ENCODE measurements at places on chromosomes 1 and 21.

DNA sequence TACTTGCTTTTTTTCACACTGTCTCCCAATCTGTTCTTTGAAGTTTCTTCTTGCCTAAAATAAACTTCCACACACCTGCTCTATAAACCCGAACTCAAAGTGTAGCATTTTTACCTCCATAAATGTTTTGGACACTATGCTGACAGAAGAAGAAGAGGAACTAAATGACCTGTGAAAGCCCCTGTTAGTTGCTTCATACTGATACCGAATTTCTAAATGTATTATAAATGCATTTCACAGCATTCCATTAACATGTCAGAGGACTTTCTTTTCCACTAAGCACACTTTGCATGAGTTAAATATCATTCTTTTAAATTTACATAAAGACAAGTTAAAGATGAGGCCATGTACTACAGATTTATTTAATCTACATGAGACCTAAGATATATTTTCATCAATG lies 281.0 kb downstream of the SMYD3 start:
- no peak for DNase-seq

DNA sequence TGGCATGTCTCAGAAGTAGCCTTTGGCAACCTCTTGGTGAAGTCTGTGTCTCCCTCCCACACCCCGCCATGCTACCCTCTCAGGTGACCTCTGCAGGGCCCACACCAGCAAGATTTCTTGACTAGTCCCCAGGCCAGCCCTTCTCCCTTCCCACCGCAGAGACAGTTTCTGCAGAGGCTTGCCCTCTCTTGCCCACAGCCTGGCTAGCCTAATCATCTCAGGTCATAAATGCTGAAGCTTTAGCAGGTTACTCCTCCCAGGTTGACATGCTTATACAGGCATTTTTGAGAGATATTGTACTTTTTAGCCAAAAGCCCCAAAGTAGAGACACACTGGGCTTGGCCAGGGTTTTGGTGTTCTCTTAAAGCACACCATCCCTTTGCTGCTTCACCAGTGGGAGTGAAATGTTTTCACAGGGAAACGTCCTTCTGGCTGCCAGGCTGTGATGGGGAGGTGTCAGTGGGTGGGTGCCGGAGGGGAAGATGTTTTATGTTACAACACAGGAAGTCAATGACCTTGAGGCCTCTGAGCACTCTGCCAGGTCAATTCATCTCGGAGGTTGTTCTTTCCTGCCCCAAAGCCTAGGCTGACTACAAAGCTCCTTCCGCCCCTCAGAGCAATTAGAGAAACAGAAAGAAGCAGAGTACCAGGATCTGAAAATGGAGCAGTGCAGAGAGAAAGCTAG lies 58.5 kb downstream of the STYXL2 start:
- DNase-seq, result peak; percentile 14

DNA sequence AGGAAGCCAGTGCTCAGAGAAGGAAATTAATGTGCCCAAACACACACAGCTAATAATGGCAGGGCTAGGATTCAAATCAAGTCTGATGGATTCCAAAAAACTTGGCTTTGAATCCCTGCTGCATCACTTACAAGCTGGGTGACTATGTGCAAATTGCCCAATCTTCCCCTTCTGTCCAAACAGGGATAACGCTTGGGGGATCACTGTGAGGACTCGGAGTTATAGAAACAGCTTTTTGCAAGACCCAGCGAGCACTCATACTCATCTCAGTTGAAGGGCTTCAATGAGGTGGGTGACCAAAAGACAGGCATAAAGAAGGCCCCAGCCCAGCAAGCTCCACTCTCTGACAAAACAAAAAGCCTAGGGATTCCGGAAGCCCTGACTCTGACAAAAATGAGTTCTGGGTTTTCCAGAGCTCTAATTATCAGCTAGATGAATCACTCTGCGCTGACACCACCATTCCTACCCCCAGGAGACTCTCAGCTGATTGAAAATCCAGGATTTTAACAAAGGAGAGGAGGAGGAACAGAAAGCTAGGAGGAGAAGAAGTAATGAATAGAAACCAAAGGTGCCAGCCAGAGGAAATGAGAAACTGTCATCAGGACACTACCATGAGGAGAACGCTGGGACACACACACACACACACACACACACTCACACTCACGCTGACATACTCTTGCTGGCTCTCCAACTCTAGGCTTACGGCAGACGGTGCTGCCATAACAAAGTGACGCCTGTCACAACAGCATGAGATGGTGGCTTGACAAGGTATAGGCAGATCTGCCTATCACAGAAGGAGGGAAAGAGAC lies 1.6 kb upstream of the STK40 start:
- DNase-seq, result peak; percentile 17

DNA sequence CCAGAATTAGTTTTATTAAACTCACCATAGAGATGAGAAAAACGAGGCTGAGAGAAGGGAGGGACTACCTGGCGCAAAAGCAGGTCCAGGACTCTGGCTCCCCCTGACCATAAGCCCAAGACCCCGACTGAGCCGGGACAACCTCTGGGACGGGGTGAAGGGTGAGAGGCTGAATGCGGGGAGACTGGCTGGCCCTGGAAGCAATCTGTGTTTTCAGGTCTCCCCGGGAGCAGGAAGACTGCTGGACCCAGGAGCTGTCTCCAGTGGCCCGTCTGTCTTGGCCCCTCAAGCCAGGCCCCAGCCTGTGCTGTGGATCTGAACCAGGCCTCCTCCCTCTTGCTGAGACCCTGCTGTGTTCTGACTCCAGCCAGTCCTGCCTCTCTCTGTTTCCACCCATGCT lies 240.8 kb downstream of the TRABD2B start:
- DNase-seq, result no peak

- no peak for DNase-seq
Measured at GRCh38 chr21:35548904-35549615, 500.0 kb upstream of the RUNX1 start.

GRCh38 chr1:15997076-15997585 lies 6.9 kb upstream of the SRARP start:
- DNase-seq, result no peak

DNA sequence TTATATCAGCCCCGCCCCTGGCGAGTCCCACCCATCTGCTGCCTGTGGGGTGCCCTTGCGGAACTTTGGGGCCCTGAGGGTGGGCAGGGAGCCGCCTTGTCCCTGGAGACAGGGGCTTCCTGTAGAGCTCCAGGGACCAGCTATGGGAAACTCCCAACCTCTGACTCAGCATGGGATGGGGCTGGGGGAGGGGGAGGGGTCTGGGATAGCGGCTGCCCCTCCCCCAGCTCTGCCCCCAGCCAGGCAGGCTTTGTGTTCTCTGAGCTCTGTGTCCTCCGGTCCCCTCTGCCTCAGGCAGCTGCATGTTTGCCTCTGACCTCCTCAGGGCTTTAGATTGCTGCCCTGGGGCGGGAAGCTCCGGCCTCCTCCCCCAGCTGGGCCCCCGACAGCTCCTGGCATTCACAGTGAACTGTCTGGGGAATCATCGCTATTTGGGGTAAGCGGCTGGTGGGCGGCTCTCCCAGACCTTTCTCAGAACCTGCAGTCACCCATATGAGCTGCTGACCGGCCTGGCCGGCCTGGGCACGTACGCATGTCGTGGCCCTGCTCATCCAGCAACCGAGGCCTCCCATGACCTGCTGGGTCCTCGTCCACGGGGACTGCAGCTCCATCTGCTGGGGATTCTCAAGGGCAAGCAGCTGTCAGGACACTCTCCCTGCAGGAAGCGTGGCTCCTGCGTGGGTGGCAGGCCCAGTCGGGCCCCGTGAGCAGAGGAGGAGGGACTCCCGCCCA lies 17.1 kb downstream of the ARHGEF16 start:
- no peak for DNase-seq

DNA sequence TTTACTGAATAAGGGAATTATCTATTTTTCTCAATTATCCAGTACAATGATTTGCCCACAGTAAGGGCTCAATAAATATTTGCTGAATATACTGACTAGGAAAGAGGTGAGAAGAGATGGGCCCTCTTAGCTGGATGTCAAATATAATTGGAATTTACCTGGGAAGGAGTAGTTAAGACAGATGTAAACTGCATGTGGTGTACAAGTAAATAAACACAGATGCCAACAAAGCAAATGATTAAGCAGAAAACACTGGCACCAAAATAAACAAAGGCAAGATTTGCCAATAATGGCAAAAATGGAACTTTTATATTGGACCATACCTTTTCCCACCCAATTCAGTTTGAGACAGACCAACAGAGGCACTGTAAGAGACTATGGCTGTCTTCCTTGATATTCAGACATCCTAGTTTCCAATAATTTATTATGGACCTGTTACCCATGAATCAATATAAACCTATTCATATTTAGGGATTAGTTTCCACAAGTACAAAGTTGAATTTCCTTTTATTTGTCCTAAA lies 7.4 kb downstream of the PNRC2 start:
- DNase-seq, result no peak

DNA sequence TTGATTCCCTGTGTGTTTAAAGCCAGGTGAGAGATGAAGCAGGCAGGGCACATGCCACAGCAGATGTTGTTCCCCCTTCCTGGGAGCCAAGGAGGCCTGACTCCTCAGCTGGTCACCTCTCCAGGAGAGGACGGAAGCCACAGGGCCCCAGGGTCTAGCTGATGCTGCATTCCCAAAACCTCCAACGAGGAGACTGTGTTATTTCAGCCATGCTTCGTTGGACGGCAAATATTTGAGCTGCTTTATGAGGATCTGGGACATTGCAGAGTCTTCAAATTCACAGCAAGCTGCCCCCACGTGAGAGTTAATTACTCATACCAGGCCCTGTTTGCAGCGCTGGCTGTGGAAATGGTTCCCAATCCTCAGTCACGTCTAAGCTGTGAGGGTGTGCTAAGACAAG lies 85.3 kb downstream of the CDC7 start:
- no peak for DNase-seq

GRCh38 chr1:13546791-13547190 lies 33.0 kb upstream of the LRRC38 start:
- no peak for DNase-seq

DNA sequence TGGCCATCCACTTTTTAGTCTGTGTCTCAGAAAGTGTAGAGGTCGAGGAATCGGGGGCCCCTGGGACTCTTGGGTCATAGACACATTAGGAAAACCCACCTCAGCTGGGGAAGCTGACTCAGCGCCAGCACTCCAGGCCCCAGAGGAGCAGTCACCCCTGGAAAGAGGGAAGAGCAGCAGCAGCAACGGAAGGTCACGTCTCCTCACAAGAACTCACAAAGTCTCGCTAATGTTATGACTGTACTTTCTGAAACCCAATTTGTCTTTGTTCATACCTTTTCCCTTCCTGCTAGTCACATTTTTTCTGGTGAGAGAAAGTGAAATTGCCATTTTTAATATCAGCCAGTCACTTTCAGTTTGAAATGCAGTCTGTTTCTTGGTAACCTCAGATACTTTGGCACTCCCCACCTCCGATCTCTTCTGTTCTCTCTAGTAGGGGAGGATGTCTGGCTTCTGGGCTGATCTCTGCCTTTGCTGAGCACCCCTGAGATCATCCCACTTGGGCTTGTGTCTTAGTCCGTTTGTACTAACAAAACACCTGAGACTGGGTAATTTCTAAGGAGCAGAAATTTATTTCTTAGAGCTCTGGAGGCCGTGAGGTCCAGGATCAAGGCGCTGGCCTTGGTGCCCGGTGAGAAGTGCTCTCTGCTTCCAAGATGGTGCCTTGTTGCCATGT lies 6.0 kb upstream of the NLRP3 start:
- DNase-seq, result peak; percentile 43

DNA sequence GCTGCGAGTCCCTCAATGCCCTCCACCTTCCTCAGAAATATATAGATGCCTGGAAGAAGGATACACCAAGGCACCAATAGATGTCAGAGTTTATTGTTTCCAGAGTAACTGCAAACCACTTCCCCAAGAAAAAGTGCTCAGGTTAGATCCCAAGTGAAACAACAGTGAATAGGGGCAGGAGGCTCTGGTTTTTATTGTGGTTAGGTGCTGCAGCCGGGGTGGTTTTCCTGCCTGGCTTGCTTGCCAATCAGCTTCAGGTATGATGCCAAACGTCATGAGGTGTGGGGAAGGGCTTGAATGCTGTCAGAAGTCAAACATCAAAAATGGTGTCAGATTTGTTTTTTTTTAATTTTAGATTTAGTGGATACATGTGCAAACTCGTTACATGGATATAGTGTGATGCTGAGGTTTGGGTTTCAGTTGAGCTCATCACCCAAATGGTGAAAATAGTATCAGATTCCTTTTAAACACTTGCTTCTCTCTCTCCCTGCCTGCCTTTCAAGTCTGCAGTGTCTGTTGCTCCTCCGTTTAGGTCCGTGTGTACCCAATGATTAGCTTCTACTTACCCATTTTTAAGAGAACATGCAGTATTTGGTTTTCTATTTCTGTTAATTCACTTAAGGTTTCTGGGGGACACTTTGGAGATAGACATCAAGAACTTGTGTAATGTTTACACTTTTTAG lies 1317.0 kb downstream of the MRPL39 start:
- DNase-seq, result peak; percentile 20

GRCh38 chr1:1470626-1471388 lies 758 bp upstream of the ATAD3B start:
- peak; percentile 8 for DNase-seq

- no peak for DNase-seq
Measured at GRCh38 chr1:24566236-24566867, 10.5 kb downstream of the NCMAP start.

GRCh38 chr1:35646043-35646442 lies 4.7 kb upstream of the PSMB2 start:
- DNase-seq, result no peak

GRCh38 chr1:206770531-206771337 lies at the start of gene IL19:
Gene IL19, plus strand, starts transcription at chr1:206770773. Its CDS starts 65,890 bp downstream, at chr1:206836663.
- DNase-seq, result no peak

DNA sequence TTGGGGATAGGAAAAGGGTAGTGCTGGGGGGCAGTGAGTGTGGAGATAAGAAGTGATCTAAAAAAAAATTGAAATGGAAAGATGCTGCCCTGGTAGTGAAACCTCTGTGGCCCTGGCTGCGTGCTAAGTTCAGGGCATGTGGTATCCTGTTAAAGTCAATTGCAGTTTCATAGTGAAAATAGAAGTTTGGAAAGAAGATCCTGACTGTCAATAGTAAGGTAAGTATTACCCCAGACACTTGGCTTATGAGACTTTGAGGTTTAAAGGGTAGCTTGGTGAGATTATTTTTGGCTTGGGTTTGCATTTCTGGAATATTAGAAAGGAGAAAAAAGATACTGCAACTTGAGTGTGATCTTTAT lies 6.8 kb downstream of the ARID1A start:
- DNase-seq, result peak; percentile 42

DNA sequence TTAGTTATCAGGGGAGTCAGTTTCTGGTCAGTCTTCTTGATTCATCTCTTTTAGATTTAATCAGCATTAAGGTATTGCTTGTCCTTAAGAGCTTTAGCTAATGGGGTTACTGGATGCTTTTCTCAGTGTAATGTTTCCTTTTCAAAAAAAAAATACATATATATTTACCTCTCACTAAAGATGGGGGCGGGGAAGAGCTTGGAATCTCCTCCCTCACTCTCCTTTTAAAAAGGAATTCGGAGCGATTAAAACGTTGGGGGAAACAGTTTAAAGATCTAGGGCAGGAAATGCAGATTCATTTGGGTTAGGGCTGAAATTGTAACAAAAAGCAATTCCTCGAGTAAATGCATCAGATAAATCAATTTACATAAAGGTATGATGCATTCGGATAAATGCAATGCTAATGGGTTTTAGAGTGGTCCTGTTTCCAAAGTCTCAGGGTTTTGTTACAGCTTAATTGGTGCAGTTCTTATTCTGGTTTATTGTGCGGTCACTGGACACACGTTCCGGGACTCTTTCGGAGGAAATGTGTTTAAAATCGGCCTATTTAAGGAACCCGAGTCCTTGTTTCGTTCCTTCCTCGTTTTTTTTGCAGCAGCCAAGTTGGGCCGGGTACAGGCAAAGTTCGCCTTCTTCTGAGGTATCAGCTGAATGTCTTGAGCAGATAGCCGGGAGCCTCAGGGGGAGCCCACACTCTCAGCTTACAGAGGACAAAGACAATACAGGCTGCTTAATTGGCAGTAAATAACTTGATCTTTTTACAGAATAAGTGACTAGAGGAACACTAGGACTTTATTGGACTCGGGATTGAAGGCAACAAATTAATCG lies 1.6 kb downstream of the LMO4 start:
- peak; percentile 14 for DNase-seq
